ENCODE measurements at places on chromosomes 12 and 14.

GRCh38 chr14:102451064-102451352, 58.6 kb downstream of the ANKRD9 start:
- DNase-seq: no peak

DNA sequence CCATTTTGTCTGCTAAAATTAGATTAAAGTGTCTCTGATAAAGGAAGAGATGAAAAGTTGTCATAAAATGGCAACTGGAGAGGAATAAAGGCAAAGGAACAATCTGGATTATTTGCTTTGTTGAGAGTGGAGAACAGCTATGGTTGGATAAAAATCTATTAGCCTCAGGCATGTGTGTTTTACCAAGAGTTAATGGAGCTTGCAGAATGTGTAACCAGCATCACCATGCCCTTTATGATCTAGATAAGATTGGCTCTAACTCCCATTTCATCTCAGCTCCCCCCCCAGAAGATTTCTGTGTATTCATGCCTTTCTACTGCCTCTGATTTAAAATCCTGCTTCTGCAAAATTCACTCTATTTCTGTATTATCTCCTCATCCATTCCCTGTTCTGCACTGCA, 93.8 kb downstream of the GALC start:
- no peak for DNase-seq

DNA sequence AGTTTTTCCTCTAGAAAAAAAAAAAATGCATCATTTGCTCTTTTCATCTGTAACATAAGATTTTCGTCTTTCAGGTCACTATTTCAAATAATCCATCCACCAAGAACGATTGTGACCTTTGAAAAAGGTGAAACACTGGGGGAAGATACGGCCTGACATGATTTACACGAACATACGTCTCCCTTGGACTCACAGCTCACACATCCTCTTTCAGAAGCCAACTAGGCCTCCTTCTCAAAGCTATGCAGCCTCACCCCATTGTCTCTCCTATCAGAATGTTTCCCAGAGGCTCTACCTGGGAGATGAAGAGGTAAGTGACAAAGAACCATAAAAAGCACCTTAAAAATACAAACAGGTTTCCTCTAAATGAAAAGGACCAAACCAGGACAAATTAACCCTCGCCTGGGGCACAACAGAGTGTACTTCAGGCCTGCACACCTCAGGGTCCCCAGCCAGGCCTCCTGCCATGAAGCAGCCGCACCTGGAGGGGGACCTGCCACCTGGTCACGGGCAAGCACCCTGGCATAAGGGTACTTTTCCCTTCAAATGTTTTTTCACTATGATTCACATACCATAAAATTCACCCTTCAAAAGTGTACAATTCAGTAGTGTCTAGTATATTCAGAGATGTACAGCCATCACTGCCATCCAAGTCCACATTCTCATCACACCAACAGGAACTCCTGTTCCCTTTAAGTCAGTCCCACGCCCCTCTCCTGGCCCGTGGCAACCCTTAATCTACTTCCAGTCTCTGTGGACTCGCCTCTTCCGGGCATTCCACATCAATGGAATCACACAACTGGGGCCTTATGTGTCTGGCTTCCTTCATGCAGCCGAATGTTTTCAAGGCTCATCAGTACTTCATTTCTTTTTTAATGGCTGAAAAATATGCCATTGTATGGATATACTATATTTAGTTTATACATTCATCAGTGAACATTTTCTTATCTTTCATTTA, 5.4 kb downstream of the SLC15A4 start:
- DNase-seq: no peak

GRCh38 chr12:114684870-114685273, 897 bp upstream of the TBX3 start:
- DNase-seq: no peak

Measured in RKO (cell line).